ENCODE measurements at places on chromosomes 1 and 21. TPM values are rescaled to one million over a fixed set of nuclear protein-coding genes. Genes with fewer than 3 reads are reported as not detected.

DNA sequence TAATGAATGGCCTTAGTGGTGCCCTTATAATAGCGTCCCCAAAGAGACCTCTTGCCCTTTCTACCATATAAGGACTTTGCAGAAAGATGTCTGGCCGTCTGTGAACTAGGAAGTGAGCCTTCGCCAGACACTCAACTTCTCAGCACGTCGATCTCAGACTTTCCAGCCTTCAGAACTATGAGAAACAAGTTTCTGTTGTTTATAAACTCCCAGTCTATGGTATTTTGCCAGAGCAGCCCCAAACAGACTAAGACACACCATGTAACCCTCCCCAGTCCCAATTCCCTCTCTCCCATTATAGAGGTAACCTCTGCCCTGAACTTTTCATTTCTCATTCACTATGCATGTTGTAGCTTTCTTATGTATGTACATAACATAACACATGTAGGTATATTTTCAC, 55.7 kb downstream of the NID1 start:
- no peak for DNase-seq

DNA sequence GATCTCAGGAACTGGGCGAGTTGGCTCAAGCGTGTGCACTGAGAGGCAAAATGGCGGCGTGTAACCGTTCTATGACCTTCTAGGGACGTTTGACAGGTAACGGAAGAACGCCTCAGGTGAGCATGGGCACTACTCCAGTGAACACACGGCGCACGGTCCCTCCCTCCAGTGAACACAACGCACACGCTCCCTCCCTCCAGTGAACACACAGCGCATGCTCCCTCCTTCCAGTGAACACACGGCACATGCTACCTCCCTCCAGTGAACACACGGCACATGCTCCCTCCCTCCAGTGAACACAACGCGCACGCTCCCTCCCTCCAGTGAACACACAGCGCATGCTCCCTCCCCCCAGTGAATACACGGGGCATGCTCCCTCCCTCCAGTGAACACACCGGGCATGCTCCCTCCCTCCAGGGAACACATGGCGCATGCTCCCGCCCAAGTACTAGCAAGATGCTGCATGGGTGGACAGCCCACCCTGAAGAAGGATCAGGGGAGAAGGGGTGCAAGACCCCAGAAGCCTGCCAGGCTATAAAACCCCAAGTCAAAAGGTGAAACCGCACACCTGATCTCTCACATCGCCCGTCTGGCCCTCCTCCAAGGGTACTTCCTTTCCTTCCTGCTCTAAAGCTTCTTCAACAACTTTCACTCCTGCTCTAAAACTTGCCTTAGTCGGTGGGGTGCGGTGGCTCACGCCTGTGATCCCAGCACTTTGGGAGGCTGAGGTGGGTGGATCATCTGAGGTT, 3.5 kb downstream of the C1orf159 start:
- DNase-seq: no peak

GRCh38 chr1:176773038-176773437, 310.1 kb downstream of the PAPPA2 start:
- DNase-seq: no peak

The RGS8 gene
- not detected for total RNA-seq

The FMN2 gene
- total RNA-seq: 0.54 TPM
